ENCODE measurements at places on chromosomes 2 and 18.

- DNase-seq = no peak
These were observed 36.6 kb downstream of the LRP1B start for GRCh38 chr2:142094233-142094632.

DNA sequence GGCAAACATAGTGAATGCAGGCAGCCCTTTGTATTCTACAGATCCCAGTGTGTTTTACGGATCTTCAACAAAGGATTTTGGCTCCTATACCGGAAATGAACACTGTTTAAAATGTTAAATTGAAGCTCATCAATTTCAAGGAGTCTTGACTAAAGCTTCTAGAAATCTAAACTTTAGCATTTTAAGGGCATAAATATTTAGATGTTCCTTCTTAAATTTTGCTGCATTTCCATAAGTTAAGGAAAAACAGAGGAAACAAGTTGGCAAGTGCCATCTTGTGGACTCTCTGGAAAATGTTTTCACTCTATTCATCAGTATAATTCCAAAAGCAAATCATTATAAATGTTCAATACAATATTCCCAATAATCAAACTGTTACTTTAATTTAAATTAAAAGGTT is 19.6 kb downstream of the CHN1 start:
- no peak for DNase-seq

- no peak for DNase-seq
These were observed 31.6 kb downstream of the TWSG1 start for GRCh38 chr18:9366126-9366714.

GRCh38 chr18:55079067-55079466 is 119.8 kb upstream of the CCDC68 start:
- DNase-seq = no peak

- DNase-seq = no peak
These were observed 128.0 kb upstream of the TACR1 start for GRCh38 chr2:75327334-75327733.

GRCh38 chr2:46305767-46306166 is 8.6 kb downstream of the EPAS1 start:
- DNase-seq = no peak

DNA sequence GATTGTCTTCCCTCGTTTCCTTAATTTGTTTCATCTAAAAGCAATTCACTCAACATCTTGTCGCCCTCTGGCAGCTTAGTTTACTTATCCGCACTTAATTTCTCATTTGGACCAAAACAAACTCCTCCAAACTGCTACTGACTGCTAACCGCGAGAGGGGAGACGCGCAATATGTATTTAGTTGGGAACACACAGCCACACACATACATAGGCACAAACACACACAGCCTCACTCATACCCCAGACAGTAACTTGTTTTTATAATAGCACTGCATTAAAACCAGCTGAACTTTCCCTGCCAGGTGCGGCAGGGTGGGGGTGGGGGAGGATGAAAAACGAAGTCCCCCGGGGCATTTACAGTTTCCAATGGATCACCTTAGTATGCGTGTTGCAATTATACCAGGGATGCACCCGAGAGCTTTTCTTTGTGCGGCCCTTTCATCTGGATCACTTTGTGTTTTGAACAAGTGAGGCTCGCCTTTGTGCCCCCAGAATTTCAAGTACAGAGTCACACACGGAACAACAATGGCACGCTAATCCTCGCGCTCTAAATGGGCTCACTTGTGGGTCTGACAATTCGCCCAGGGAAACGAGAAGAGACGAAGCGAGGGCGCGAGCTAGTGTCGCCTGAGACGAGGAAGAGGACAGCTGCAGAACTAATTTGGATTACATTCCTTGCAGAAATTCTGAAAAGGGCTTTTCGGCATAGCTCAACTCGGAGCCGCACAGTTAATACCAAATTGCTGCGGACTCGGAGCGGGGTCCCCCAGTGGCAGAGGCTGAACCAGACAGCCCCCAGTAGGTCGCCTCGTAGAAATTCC is 2.4 kb downstream of the ERBB4 start:
- DNase-seq = no peak

DNA sequence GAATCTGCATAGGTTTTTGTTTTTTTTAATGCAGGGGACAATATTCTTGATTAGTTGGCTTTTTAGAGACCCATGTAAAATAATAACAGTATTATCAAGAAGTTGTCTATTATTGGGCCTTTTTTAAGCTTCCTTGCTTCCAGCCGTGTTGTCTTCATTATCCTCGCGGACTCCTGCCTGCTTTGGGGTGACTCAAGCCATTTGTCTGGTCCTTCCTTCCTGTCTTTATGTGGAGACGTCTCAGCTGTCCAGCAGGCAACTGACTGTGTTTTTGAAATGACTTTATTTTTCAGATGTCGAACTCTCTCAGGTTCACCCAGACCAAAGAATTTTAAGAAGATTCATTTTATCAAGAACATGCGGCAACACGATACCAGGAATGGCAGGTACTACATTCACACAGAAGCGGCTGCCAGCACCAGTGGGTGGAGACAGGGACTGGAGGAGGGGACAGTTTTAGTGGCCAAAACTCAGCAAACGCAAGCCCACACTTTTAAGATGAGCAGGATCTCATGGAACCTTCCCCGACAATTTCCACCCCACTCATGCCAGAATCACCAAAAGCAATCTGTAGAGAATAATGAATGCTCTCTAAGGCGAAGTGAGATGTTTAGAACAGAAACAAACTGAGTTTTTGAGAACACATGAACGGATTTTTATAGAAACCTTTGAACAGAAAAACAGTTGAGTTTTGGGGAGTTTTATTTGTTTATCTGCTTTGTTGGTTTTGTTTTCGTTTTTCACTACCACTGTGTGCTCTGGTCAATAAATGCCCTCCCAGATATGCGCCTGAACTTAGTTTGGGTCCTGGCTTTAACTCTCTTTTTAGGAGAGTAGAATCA is 59.1 kb downstream of the CABLES1 start:
- no peak for DNase-seq

DNA sequence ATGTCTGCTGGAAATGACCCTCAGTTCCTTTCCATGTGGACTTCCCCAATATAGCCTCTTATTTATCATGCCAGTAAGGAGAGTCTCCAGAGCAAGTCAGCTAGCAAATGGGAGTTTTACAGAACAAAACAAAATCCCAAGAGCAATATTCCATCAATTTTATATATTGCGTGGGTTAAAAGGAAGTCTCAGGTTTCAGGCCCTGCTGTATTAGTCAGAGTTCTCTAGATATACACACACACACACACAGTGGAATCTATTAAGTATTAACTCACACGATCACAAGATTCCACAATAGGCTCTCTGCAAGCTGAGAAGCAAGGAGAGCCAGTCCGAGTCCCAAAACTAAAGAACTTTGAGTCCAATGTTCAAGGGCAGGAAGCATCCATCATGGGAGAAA is 102.8 kb upstream of the MAP2 start:
- no peak for DNase-seq

GRCh38 chr2:149018981-149019380 is 19.5 kb upstream of the LYPD6B start:
- no peak for DNase-seq

GRCh38 chr2:86038291-86039081 is 67.2 kb downstream of the POLR1A start:
- DNase-seq = peak; percentile 98

DNA sequence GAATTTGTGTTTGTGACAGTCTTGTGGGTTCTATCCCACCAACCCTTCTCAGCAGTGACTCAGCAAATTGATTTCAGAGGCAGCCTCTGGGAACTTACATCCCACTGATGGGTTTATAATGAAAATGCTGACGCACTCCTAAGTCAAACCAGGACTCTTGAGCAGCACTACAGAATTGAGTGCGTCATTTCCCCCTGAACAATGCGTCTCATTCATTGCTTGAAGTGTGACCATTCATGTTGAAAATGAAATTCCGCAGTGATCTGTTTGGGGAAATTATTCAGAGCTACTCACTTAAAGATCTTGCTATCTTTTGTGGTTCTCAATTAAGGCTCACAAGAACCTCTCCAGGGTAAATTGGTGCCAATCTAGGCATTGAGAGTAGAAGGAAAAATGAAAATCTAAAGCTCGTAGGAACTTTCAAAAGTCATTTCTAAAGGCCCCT is 417.7 kb upstream of the SLC14A2 start:
- no peak for DNase-seq

- no peak for DNase-seq
These were observed 21.2 kb downstream of the GRB14 start for GRCh38 chr2:164599954-164600589.

- DNase-seq = no peak
These were observed 678.9 kb upstream of the FANCL start for GRCh38 chr2:58920001-58920400.

Measured in CMK (cell line).